ENCODE measurements at places on chromosomes 5 and 9. TPM values are rescaled to one million over a fixed set of nuclear protein-coding genes. Genes with fewer than 3 reads are reported as not detected.

- DNase-seq = no peak
Observed at GRCh38 chr5:78845470-78845869, 139.6 kb downstream of the ARSB start.

DNA sequence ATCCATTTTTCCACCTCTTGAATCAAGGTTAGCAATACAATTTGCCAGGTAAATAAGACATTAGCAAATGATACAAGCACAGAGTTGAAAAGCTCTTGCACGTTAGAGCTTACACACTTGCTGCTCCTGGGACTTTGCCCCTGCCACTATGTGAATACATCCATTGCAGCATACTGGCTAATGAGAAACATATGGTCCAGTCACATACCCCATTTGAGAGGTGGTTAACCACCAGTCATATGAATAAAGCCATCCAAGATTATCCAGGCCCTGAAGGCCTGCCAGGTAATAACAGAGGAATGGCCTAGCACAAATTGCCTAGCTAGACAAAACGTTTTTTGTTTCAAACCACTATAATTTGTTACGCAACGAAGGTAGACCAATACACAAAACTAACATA is 45.8 kb upstream of the FTMT start:
- no peak for DNase-seq

DNA sequence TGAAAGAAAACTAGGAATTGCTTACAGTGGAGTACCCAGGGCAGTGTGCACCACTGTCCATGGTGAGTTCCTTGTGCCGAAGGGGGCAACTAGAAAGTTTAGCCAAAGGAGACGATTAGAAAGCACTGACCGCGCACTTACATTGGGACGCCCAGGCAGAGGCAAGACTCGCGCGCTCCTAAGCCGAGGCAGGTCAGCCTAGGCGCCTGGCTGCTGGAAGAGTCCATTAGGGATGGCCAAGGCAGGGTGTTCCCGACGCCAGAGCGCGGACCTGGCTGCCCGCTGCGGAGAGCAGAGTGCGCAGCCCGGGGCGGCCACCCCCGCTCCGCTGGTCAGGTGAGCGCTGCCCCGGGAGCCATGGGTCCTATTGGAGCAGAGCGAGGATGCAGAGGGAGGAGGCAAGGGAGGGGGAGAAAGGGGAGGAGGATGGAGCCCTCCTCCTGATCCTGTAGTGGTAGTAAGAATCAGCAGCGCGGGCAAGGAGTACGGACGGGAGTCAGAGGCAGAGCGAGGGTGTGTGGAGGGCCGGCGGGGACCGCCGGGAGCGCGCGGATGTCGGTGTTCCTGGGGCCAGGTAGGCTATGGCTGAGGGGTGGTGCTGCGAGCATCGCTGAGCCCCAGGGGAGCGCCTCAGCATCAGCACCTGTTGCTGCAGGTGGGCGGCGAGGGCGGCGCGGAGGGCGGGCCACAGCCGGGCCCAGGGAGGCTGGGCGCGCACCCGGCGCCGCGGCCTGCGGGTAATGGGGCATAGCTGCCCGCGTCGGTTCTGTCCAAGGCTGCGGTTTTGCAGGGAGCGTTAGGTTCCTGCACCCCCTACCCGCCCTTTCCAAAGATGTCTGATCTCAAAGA is at the start of gene ADGRV1:
TSS of gene ADGRV1 (plus strand) at position 454 of the 849 bp plus-strand sequence. CDS start at position 553, 99 bp downstream.
- DNase-seq = no peak

DNA sequence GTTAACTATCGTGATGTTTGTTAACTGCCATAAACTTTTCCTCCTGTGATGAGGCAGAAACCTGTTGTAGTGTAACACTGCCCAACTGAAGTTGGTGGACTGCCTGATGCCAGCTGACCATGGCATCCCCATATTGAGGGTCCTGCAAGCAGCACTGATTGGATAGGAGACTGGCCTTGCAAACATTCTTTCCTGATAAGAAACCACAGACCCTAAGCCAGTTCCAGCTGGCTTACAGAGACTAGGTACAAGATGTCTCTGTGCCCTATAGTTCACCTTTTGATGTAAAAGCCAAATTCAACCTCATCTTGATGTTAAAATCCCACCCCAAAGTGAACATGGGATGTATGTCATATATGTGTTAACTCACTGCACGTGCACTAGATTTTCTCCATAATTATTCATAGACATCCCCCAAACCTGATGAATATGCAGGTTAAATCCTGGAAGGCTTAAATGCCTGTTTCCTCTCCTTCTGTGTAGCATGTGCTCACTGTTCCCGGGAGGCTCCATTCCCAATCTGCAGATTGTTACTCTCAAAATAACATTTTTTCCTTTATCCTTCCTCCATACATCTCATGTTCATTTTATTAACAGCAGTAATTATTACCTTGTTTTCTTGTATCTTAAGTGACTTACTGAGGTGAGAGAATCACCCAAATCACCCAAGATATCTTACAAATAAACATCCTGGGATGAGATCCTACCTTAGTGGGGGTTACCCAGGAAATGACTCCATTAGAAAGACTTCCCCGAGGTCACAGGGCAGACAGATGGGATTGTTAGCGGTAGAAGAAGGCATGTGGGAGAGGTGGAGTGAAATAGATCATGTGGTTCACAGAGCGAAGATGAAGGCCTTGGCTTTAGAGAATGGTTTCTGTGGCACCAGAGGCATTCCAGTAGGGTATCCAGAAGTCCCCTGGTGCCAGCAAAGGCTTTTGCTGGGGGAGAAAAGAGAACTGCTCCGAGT is 566.7 kb downstream of the CCDC171 start:
- no peak for DNase-seq

- DNase-seq = no peak
Observed at GRCh38 chr9:77847059-77847499, 184.5 kb downstream of the GNAQ start.

Gene C9orf153
- 0.19 TPM for total RNA-seq

- no peak for DNase-seq
Observed at GRCh38 chr5:68067291-68067690, 148.3 kb upstream of the PIK3R1 start.

Gene GLIPR2
- 19.8 TPM for total RNA-seq

DNA sequence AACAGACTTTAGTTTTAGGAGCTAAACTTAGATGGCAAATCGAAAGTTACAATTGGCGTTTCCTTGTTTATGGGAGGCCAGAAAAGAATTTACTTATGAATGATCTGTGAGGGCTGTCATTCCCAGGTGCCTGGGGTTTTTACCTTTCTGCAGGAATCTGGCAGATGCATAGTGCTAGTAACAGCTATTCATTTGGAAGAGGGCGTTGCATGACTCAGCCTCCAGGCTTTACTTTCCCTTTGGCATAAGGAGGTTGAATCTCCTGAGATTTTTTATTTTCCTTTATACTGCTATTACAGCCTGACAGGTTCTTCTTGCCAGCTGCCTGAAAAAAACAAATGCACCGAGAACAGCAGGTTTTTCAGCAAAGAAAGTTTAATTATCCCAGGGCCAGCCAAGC is 30.0 kb downstream of the CARD6 start:
- DNase-seq = no peak

Gene PDE8B
- 0.38 TPM for total RNA-seq

DNA sequence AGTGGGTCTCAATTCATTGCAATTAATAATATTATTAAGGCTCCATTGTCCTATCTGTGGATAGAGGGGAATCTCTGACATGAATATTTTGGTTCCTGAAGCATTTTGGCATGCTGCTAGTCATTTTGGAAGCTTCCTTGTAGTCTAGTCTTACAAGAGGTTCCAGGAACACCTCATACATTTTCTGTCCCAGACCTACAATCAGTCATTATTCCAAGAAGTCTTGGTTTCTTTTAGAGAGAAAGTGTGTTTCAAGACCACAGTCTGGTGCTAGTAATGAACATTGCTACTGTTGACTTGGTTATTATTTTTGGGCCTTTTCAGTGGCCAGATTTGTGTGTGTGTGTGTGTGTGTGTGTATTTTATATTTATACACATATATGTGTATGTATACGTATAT is 98.9 kb downstream of the ERCC6L2 start:
- no peak for DNase-seq

GRCh38 chr5:73028991-73029595 is 73.3 kb downstream of the FCHO2 start:
- DNase-seq = no peak

DNA sequence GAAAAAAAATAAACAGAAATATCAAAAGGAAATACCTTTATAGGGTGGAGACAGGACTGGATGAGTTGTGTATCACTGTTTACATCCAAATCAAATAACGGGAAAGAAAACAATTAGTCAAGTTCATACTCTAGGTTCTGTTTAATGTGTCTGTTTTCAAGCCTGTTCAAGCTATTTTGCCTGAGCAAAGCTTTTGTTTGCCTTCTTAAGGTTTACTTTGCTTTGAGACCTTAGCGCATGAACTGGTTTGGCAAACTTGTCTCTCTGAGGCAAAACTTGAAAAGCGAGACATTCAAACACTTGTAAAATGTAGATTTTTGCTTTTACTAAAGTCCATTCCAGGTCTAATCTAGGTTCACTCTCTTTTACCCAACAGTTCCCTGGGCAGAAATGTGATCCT is 174.1 kb upstream of the RFX3 start:
- DNase-seq = no peak

- peak; percentile 39 for DNase-seq
Observed at GRCh38 chr5:75337366-75338021, 474 bp downstream of the HMGCR start.

Gene MARCOL
- not detected for total RNA-seq

- DNase-seq = no peak
Observed at GRCh38 chr5:115553082-115553481, 8.5 kb upstream of the FEM1C start.

- DNase-seq = no peak
Observed at GRCh38 chr5:122163121-122164069, 34.0 kb downstream of the ZNF474 start.

DNA sequence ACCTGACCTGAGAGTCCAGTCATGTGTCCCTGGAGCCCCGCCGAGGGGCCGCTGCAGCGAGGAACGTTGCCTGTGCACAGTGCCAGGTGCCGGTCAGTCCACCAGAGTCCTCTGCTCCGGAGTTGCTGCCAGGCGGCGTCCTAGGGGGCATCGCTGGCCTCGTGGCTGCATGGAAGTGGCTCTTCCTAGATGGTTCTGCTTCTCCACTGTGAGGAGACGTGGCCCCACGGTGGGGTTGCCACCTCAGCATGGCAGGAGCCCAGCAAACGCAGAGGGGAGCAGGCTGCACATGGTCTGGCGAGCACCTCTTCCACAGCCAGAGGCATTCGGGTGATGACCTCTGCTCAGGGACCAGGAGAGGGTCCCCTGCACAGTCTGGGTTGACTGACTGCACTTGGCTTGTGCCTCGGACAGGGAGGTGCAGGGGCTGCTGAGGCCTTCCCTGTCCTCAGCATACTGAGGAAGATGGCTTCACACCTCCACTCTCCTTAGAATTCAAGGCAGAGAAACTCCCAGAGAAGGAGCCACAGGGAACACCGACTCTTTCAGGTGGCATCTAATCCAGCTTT is 25.9 kb upstream of the POMT1 start:
- no peak for DNase-seq

DNA sequence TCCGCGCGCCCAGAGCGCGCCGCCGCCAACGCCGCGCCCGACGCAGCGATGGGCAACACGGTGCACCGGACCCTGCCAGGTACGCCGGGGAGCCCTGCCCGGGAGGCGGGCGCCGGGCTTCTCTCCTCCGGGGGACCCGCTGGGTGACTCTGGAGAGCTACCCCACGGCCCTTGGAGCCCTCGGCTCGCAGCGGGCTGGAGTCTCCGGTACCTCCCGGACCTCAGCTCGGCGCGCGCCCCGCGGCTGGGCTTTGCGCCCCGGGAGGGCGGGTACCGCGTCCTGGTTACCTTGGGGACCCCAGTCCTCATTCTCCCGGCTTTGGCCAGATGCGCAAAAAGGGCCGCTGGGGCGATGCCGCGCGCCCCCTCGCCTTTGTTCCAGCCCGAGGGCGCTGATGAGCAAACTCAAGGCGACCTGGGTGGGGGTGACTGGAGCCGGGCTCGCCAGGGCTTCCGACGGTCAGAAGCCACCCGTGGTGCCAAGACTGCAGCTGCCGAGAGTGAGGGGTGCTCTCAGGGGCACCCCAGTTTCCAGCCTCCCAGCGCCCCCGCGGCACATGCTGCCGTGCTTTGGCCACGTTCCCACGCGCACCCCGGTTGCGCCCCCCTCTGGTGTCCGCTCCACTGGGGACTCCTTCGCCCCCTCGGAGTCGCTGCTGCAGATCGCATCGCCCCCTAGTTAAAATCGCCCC is 442 bp downstream of the NEURL1B start:
- DNase-seq = peak; percentile 3

Gene DAB2
- 17.7 TPM for total RNA-seq

Gene ROPN1L
- 0.42 TPM for total RNA-seq

DNA sequence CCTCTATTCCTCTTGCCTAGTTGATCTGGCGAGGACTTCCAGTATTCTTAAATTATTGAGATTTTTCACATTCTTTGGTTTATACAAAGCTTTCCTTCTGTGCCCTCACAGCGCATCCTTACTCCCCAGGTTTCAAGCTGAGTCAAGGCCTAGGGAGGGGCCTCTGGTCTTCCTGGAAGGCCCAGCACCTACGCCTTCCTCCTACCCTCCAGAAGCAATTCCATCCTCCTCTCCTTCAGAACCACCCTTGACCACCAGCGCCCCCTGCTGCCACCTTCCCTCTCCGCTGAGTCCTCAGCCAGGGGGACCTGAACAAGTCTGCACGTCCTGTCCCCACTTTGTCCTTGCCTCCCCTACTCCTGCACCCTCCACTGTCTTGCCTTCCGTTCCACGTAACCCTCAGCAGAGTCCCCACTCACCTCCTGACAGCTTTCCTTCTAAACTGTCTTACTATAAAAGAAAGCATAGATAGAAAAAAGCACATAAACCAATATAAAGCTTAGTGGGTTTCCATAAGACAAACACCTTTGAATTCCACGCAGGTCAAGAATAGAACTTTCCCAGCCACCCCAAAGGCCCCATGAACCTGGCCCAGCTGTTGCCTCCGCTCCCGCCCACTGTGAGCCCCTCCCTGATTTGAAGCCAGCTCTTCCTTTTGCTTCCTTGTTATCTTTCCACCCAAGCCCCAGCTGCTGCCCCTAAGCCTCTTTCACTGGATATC is 63.0 kb upstream of the CTSL start:
- peak; percentile 64 for DNase-seq

All from thymus (tissue), 14 donors.